ENCODE measurements at places on chromosomes 11 and 22.

DNA sequence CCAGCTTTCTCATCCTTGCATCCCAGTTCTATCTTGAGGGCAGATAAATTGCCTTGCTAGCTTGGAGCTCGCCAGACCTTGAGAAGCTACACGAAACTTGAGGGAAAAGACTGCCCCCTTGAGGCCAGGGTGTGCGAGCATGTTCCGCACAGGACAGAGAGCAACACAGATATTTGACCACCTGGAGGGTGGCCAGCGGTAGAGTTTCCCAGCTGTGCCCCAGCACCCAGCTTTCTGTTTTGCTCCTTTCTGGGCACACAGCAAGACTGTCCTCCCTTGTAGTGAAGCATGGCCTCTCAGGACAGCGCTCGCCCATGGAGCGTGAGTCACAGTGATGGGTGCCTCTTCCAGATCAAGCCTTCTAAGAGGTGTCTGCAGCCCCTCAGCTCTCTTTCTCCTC is 23.5 kb downstream of the SPATA19 start:
- no peak for DNase-seq

DNA sequence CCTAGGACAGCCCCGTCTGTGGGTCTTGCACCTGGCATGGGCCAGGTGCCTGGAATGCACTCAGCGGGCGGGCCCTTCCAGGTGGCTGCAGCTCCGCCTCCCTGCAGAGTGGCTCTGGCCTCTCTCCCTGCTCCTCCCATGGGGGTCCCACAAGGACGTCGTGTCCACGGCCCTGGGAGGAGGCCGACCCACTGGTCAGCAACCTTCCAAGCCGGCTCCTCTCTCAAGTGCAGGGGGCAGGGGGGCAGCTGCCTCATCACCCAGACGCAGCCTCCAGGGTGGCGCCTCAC is 41.9 kb downstream of the CERK start:
- no peak for DNase-seq

GRCh38 chr11:69663326-69663725 is 11.8 kb downstream of the LTO1 start:
- DNase-seq = no peak

DNA sequence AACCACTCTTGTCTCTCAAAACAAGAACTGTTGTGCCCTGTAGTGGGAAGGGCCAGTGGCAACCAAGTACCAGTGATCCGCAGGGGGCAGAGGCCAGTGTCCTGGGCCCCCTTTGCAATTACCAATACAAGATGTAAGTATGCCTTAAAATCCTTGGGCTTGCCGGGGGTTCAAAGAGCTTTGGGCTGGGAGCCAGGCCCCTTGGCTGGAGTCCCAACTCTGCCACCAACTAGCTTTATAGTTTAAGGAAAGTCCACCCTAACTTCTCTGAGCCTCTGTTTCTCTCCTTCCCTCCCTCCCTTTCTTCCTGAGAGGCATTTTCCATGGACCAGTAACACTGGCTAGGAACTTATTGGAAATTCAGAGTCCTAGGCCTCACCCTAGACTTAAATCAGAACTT is 15.5 kb downstream of the CLMP start:
- DNase-seq = no peak

GRCh38 chr22:35971456-35972119 is 57.0 kb downstream of the RBFOX2 start:
- no peak for DNase-seq

DNA sequence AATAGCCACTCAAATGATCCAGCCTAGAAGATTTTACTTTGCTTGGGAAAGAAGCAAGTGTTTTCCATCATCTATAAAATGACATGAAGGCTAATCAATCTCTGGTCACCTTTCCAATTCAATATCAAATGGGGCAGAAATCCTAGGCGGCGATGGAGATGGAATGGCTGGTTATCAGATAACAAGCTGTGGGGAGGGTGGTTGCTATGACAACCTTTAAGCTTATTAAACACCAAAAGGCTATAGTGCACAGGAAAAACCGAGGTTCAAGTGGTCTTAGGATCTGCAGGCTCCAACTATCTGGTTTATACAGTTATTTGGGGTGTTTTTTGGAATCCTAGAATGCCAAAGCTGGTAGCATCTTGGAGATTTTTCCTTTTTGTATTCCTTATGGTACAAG is 13.9 kb upstream of the BSX start:
- DNase-seq = no peak

- DNase-seq = no peak
Measured at GRCh38 chr11:68670208-68670992, 13.9 kb upstream of the GAL start.

All from cortex of kidney (tissue), 1 donor.